Activated T-cell treated with anti-CD3 and anti-CD28 coated beads, Interleukin-2, amount 50 U/mL, for 48 hours (primary cell): ENCODE measurements at places on chromosomes 13 and 19.

- DNase-seq: peak; percentile 53
Measured at GRCh38 chr19:7868326-7868670, 5.9 kb downstream of the PRR36 start.

- DNase-seq: peak; percentile 21
Measured at GRCh38 chr19:49858088-49858985, 7.4 kb downstream of the PTOV1 start.

DNA sequence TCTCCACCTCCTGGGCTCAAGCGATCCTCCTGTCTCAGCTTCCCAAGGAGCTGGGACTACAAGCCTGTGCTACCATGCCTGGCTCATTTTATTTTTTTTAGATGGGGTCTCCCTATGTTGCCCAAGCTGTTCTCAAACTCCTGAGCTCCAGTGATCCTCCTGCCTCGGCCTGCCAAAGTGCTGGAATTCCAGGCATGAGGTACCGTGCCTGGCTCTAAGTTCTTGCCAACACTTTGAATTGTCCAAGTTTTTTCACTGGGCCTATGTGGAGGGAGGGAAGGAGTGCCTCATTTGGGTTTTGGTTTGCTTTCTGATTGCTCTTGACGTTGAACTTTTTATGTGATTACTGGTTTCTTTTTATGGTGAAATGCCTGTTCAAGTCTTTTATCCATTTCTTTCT lies 4.4 kb upstream of the UNC13A start:
- no peak for DNase-seq

GRCh38 chr19:19657397-19657783 lies 6.1 kb downstream of the ATP13A1 start:
- DNase-seq: no peak

GRCh38 chr13:111924678-111925075 lies 142.3 kb upstream of the SOX1 start:
- no peak for DNase-seq

DNA sequence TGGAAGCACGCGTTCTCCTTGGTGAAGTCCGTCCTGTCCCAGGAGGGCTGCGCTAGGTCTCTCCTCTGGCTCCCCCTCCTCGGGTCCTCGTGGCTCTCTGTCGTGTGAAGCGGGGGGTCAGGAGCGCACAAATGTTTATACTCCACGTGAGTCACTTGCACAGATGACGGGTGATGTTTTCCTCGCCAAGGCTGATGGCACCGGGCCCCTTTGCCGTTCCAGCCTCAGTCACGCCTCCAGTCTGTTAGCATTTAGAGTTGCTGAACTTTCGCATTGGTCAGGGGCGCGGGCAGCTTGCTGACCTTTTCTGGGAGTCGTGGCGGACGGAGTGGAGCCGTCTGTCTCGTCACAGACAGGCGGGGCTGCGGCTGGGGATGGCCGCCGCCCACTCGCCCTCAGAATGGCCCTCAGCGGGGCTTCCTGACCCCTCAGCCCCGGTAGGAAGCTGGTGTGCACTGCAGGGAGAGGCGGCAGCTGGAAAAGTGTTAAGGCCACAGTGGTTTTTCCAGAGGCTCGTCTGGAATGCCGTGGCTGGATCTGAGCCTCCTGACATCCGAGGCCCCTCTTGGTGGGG lies 13.7 kb downstream of the KLHL26 start:
- DNase-seq: no peak

DNA sequence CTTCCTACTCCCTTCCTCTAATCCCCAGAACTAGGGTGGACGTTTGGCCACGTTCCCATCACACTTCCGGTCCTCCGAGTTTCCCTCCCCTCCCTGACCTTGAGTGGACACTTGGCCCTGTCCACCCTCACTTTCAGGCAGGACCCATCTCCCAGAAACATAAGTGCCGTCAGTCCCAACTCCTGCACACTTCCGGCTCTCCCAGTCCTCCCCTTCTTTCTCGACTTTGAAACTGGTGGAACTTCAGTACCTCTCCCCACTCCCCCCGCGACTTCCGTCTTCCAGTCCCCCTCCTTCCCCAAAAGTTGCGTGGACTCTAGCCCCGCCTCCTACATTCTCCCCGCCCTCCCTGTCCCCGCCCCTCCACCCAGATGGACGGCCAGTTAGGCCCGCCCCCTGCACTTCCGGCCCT lies 278 bp upstream of the ZNF274 start:
- no peak for DNase-seq

GRCh38 chr19:27647423-27647822 lies 1565.5 kb downstream of the UQCRFS1 start:
- DNase-seq: no peak

GRCh38 chr13:104015646-104016396 lies 949.6 kb upstream of the SLC10A2 start:
- no peak for DNase-seq

DNA sequence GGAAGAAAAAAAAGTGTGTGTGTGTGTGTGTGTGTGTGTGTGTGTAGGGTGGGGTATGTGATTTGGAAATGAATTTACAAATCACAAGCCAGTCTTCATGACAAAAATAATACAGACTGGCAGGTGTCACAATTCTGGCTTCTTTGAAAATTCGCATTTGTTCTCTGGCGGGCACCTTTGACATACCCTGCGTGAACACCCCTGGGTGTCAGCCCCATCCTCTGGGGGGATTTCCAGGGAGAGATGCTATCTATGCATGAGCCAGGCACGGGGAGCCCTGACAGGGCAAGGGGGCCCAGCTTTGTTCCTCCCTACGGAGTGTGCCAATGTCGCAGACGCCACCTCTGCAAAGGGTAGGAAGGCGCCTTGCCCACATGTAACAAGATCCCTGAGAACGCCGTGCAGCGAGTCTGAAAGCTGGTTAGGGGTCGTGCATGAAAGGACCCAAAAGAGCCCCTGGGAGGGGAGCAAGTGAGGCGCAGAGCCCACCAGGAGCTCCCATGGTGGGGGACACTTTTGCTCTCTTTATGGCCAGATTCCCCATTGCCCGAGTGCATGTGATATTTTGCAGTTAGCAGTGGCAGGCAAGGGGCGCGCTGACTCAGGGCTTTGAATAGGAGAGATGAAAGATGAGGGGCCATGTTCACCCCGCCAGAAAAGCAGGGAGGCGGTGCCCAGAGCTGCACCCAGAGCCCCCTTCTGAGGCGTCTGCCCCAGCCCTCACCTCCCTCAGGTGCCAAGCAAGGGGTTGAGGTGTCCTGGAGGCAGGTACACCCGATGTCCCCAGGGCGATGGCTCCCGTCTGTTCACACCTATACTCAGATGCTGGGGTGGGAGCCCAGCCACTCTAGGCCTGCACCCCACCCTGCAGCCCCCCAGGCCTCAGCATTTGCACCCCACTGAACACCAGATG lies 45.3 kb downstream of the KLF2 start:
- DNase-seq: peak; percentile 50

DNA sequence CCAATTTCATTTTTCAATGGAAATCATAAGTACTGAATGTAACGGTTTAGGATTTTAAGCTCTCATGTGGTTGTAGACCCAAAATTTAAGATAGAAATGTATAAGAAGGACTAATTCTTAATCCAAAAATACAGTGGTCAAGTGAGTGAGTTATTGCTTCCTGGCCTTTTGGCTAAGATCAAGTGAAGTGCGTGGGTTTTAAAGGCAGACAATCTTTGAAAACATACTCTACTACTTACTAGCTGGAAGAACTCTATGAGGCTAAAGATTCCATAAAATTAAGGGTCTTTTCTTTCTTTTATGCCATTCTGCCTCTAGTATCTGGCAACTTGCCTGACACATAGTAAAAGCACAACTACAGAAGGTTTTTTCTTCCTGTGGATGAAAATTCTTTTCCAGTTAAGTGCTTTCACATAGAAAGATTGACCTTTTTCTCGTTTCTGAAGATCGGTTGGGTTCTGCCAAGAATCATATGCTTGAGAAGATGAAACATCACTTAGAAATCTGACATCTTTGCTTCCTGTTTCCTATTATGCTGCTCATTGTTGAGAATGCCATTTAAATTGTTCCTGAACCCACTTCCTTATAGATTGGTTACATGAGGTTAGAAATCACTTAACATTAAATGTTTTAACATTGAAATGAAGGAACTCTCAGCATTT lies 26.4 kb upstream of the SCEL start:
- no peak for DNase-seq

- DNase-seq: no peak
Measured at GRCh38 chr13:97116754-97117153, 105.4 kb upstream of the MBNL2 start.

GRCh38 chr13:40340368-40341095 lies 325.9 kb downstream of the FOXO1 start:
- DNase-seq: no peak

DNA sequence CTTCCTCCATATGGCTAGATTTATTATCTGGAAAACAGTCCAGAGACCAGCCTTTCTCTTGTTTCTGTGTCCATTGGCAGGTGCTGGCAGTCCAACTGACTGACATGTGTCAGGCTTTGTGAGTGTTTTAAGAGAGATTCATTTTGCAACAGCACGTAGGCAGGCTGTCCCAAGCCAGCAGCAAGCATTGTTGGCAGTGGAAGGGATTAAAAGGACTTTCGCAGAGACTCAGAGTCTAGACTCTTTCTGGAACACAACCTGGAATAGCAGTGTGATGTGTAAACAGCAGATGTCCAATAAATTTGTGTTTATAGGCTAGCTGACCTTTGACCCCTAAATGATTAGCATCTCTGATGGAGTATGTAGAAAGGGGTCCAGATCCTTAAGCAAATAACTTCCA lies 222.2 kb upstream of the SERP2 start:
- DNase-seq: no peak

DNA sequence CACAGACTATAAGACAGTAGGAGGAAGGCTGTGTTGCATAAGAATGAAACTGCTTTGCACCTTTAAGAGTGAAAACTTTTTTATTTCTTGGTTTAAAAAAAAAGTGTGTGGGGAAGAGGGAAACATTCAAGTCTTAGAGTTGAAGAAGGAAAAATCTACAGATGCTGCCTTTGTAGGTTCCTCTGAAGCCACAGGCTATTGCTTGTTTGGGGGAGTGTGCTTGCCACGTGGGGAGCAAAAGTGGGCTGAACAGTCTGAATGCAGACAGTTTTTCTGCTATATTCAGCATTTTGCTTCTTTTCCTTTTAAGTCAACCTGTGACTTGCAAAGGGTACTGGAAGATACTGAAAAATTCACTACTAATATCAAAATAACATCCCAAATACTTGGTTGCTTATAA lies 36.9 kb downstream of the EFNB2 start:
- no peak for DNase-seq

GRCh38 chr19:17871878-17872250 lies at the start of gene SLC5A5:
Gene SLC5A5 (plus strand): TSS chr19:17871945. CDS start chr19:17872320, 375 bp downstream.
- DNase-seq: peak; percentile 57

GRCh38 chr19:35846038-35846668 lies 6.2 kb downstream of the NPHS1 start:
- no peak for DNase-seq

DNA sequence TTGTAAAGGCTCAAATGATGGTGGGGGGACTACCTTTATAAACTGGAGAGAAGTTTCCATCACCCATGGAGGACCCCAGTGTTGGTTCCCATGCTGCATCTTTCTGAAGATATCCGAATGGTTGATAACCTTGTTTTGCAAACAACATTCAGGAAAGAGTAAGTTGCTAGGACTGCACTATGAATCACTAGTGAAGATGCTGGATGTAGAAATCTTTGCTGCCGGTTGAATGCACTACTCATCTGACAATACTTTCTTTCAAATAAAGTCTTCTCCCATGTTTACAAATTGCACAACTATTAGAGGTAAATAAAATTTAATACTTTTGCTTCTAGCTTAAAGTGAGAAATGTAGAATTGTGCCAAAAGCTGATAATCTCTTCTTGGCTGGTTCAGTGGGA lies 198.4 kb upstream of the SLITRK6 start:
- DNase-seq: no peak

GRCh38 chr13:113969973-113970611 lies 3.8 kb downstream of the C13orf46 start:
- no peak for DNase-seq

- DNase-seq: no peak
Measured at GRCh38 chr13:71865874-71866334, 1.1 kb downstream of the DACH1 start.
